Muscle of leg (tissue), 16 donors: ENCODE measurements at places on chromosomes 11 and 22.
A peak's percentile ranks its signal among the peaks of the same experiment; 100 is the strongest.

DNA sequence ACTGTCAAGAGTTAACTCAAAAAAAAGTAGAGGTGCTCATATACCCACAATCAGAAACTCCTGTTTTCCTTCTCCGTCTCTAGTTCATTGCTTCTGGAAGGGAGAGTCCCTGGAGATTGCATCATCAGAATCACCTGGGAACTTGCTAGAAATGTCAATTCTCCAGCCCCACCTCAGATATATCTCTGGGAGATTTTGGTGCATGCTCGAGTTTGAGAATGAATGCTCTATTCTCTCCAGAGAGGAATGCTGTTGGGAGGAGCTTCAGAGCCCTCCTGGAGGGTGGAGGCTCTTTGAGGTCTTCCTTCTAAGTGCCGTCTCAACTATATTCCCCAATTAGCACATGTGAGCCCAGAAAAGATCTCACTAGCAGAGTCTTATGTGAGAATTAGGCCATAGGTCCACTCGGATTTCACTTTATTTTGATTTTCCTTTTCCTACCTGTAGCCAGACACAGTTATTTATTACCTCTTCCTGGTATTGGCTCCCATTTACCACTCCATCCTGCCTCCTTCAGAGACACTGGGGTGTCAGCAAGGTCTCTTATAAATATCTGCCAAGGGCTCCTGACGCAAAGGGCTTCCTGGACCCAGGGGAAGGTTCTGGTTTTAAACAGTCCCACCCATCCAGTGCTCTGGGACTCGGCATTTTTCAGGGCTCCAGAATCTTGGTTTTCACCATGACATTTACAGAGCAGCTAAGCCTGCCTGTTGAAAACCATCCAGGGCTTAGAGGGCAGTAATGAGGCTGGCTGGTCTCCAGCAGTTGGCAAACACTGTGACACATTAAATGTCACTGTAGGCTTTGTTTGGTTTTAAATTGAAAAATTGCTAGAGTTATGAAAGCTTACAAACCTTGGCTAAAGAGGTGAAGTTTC lies 136.2 kb downstream of the CD44 start:
- peak; percentile 56 for DNase-seq

- DNase-seq = no peak
Measured at GRCh38 chr11:2699185-2699530, 636 bp downstream of the KCNQ1OT1 start.

DNA sequence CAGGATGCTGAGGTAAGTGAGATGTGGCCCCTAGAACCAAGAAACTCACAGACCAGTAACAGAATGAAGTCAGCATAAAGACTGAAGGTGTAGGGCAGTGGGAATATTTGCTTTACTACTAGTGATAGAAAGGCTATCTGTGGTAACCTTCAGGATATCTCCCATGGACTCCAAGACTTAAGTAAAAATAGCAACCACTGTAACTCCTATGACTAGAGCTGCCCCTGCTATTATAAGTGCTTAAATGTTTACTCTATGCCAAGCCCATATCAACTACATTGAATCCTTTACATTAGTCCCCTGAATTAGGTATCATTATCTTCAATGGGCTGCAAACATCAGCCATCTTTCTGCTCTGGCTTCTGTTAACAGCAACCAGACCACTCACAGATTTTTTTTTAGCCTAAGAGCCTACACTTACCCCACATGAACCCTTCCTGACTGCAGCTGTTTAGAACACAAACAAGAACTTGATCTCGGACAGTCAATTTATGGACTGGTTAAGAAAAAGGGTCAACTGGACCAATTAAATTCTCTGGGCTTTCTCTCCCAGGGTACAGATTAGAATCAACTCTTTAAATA lies 335.1 kb upstream of the API5 start:
- DNase-seq = no peak

DNA sequence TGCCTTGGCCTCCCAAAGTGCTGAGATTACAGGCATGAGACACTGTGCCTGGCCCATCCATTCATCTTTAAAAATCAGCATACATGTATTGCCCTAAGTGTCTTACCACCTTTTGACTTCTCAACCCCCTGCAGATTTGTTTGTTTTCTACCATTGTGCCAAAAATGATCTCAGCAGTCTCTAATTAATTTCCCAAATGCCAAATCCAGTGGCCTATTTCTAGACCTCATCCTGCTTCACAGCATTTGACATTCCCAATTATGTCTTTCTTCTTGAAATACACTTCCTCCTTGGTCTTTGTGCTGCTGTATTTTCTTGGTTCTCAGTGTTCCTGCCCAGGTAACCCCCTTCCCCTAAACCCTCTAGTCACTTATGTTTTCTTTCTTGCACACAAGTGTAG lies 46.0 kb upstream of the GRAMD1B start:
- no peak for DNase-seq

DNA sequence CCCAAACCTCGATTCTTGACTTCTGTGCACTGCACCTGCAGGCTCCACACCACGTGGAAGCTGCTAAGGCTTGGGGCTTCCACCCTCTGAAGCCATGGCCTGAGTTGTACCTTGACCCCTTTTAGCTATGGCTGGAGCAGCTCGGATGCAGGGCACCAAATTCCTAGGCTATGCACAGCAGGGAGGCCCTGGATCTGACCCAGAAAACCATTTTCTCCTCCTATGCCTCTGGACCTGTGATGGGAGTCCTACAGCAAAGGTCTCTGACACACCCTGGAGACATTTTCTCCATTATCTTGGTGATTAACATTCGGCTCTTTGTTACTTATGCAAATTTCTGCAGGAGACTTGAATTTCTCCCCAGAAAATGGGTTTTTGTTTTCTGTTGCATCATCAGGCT lies 309.2 kb upstream of the DDI1 start:
- DNase-seq = no peak

DNA sequence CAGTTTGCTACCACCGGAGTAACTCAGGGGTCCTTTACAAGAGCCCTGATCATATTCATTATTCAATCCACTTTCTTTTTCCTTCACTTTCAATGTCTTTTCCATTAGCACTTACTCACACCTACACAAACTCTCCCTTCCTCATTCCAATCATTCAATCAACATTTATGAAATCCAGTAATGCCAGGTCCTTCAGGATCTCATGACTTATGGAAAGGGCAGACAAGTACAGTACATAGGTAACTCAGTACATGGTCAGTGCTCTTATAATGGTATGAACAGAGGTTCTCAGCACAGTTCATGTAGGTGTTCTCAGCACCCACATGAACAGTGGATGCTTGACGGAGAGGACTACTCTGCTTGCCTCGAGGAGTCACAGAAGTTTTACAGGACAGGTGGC lies 106.6 kb downstream of the USP35 start:
- DNase-seq = no peak

DNA sequence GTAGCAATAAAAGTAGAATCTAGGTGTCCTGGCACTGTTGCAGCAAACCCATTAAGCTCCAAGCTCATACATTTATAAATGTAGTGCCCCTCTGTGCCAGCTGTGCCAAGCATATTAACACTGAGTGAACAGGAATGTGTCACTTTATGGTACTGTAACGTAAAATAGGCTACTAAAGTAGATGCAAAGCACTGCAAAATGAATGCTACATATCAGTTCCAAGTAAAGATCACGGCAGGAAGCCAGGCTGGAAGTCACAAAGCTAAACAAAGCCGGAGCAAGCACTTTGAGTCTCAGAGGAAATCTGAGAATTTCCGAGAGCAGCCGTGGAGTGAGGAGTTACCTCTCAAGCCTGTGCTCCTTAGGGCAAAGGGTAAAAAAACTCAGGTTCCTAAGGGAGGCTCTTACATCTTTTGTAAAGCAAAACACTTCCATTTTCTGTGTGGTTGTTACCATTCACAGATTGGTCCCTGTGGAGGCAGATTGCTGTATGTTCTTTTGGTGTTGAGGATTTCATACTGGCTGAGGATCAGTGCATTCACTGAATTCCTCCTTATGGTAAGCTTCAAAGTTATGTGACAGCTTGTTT lies 85.7 kb downstream of the WNT11 start:
- DNase-seq = peak; percentile 82

GRCh38 chr11:61881397-61881796 lies 9.9 kb downstream of the FADS3 start:
- no peak for DNase-seq

DNA sequence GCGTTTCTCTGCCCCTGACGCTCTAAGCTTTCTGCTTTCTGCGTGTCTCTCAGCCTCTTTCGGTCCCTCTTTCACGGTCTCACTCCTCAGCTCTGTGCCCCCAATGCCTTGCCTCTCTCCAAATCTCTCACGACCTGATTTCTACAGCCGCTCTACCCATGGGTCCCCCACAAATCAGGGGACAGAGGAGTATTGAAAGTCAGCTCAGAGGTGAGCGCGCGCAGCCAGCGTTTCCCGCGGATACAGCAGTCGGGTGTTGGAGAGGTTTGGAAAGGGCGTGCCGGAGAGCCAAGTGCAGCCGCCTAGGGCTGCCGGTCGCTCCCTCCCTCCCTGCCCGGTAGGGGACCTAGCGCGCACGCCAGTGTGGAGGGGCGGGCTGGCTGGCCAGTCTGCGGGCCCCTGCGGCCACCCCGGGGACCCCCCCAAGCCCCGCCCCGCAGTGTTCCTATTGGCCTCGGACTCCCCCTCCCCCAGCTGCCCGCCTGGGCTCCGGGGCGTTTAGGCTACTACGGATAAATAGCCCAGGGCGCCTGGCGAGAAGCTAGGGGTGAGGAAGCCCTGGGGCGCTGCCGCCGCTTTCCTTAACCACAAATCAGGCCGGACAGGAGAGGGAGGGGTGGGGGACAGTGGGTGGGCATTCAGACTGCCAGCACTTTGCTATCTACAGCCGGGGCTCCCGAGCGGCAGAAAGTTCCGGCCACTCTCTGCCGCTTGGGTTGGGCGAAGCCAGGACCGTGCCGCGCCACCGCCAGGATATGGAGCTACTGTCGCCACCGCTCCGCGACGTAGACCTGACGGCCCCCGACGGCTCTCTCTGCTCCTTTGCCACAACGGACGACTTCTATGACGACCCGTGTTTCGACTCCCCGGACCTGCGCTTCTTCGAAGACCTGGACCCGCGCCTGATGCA lies at the start of gene MYOD1:
MYOD1 (plus strand) TSS at position 544 of the 910 bp plus-strand sequence; CDS start at position 756, 212 bp downstream.
- DNase-seq = peak; percentile 87

GRCh38 chr11:91396236-91397133 lies 828.1 kb upstream of the FAT3 start:
- no peak for DNase-seq

DNA sequence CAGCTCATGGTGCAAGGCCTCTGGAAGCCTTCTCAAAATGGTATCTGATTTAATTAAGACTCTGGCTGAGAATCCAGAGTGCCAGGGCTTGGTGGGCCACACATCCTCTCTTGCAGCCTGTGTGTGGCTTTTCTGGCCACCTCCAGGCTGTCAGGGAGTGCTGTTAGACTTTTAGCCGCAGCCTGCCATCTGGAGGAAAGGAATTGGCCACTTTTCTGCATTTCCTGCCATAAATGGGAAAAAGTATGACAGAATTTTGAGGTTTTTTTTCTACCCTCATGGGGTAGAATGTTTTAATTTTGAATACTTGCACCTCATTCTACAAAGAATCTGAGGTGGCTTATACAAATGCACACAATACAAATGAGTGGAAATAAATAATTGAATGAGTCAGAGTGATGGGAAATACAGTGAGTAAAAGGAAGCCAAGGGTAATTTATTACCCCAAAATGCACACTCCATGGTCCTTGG lies 218.4 kb downstream of the ADAMTS15 start:
- peak; percentile 40 for DNase-seq

DNA sequence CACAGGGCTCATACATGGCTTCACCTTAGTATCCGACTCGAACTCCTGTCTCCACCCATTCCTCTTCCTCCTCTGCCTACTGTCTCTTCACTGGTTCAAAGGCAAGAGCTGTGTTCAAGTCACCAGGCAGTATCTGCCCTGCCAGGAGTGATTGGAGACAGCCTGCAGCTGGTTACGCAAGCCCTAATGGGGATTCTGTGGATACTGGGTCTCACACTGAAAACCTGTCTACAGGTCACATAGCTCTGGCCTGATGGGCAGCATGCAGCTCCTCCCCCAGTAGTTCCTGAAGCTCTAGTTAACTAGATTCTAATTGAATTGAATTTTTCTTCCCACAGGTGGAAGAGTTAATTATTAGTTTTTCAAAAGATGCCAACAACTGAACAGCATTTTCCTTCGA lies 332.2 kb downstream of the TMEM135 start:
- DNase-seq = no peak

DNA sequence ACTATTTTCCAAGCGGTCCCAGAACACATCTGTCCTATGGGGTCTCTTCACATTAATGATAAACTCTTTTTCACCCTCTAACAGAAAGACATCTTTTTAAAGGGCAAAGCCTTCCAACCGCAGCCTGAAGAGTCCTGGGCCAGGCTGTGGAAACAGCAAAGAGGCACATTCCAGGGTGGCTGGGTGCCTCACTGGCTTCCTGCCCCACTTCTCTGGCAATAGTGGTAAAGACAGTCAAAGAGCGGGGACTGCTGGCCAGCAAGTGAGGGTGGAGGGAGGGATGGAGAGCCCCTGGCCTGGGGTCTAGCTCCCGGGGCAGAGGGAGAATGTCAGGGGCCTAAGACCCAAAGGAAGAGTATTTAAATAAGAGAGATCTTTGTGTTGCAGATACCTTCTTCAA lies 10.2 kb upstream of the CHST1 start:
- DNase-seq = no peak

- peak; percentile 57 for DNase-seq
Measured at GRCh38 chr11:65381716-65382032, 772 bp downstream of the SLC25A45 start.

GRCh38 chr11:86151174-86152005 lies 82.5 kb upstream of the PICALM start:
- peak; percentile 40 for DNase-seq

DNA sequence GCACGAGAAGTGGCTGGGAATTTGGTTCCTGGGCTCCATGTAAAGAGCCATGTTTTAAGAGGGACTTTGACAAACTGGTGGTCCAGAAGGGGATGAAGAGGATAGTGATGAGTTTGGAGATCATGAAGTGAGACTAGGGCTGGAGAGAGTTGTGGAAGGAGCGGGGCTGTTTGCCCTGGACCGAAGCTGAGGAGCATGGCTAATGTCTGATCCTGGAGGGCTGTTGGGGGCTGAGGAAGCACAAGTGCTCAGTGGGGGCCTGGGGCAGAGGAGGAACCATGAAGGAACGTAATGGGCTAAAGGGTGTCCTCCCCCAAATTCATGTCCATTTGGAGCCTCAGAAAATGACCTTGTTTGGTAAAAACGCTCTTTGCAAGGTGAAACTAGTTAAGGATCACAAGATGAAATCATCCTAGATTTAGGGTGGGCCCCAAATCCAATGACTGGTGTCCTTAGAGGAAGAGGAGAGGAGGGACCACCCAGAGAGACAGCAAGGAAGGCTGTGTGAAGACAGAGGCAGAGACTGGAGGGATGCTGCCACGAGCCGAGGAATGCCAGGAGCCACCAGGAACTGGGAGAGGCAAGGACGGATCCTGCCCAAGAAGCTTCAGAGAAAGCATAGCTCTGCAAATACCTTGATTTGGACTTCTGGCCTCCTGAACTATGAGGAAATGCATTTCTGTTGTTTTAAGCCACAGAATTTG lies 107.3 kb upstream of the LMO1 start:
- no peak for DNase-seq
